ENCODE measurements at places on chromosomes 12 and 14.

DNA sequence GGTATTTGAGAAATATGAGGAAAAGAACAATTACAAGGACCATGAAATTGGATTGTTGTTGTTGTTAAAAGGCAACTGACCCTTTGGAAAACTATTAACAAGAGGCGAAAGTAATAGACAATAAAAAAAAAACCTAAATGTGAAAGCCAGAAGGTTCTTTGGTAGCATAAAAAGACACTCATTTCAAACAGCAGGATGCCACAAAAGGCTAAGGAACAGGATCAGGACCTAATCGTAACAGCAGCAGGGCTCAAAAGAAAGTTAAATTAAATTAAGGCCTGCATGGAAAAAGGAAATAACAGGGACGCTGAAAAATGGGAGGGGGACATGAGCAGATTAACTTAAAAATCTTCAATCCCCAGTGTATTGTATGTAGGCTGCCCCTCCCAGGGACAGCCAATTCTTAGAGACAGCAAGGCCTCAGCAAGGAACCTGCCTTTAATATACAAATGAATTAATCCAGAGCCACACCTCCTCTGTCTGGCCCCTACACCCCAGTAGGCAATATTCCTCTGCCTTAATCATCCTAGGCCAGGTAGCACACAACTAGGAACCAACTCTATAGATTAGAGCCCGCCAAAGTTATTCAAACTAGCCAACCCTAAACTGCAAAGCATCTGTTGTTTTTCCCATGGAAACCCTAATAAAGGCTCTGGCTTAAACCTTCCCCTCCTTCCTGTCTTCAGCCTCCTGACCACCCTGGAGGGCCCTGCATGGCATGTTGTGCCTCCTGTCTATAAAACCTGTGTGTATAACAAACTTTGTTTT, 28.4 kb upstream of the AP4S1 start:
- DNase-seq, result no peak

DNA sequence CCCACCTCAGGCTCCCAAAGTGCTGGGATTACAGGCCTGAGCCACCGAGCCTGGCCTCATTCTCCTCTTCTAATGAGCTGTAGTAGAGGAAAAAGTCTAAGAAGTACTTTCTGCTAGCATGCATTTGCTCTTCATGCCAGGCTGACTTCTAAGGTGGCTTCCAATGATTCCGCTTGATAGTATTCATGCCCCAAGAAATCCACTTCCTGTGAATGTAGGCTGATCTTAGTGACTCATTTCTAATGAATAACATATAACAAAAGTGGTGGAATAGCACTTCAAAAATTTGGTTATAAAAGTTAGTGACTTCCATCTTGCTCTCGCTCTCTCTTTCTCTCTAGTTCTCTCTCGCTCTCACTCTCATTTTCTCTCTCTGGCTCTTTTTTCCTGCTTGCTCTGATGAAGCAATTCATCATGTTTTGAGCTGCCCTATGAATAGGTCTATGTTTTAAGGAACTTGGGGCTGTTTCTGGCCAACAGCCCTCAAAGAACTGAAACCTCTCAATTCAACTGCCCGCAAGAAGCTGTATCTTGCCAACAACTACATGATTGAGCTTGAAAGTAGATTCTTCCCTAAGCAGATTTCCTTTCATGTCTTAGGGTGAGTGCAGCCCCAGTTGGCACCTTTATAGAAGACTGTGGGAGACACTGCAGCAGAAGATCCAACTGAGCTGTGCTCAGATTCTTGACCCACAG, 282.9 kb downstream of the RMST start:
- DNase-seq, result no peak

- DNase-seq, result no peak
These were observed 3.3 kb upstream of the USP44 start for GRCh38 chr12:95554532-95555071.

- DNase-seq, result no peak
These were observed 207.7 kb downstream of the FUT8 start for GRCh38 chr14:65620195-65620594.

DNA sequence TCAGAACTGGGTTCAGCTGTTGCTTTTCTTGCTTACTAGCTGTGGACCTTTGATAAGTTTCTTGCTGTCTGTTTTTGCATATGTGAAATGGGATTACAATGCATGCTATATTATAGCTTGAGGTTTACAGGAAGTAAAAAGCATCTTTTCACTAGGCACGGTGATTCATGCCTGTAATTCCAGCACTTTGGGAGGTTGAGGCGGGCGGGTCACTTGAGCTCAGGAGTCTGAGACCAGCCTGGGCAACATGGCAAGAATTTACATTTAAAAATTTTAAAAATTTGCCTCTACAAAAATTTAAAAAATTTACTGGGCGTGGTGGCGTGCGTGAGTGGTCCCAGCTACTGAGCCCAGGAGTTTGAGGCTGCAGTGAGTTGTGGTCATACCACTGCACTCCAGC, 42.0 kb downstream of the CALM1 start:
- DNase-seq, result no peak

- DNase-seq, result no peak
These were observed 109.1 kb downstream of the DYRK2 start for GRCh38 chr12:67757651-67758050.

GRCh38 chr12:72699362-72699761, 427.2 kb downstream of the TRHDE start:
- no peak for DNase-seq

GRCh38 chr14:31283578-31284252, 76.1 kb upstream of the HECTD1 start:
- DNase-seq, result no peak
